HFF-Myc (cell line): ENCODE measurements at places on chromosomes 5 and 9.

DNA sequence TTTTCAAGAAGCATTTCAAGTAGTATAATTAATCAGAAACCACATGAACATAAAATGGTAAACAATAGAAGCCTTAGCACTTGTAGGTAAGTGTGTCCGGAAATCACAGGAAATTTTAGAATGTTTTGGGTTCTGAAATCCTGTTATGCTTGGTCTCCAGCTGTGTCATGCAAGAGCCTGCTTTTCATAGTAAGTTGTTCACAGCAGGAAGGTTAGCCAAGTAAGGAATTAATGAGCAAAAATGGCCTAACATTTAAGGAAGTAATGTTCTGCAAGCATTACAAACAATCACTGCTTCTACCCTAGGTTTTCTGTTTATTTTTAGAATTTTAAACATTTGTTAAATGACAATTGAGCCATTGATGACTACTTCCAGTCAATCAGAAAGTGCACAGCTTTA lies 669.5 kb downstream of the SLCO4C1 start:
- no peak for DNase-seq

- DNase-seq: no peak
Measured at GRCh38 chr5:175464074-175464941, 14.1 kb upstream of the SFXN1 start.

DNA sequence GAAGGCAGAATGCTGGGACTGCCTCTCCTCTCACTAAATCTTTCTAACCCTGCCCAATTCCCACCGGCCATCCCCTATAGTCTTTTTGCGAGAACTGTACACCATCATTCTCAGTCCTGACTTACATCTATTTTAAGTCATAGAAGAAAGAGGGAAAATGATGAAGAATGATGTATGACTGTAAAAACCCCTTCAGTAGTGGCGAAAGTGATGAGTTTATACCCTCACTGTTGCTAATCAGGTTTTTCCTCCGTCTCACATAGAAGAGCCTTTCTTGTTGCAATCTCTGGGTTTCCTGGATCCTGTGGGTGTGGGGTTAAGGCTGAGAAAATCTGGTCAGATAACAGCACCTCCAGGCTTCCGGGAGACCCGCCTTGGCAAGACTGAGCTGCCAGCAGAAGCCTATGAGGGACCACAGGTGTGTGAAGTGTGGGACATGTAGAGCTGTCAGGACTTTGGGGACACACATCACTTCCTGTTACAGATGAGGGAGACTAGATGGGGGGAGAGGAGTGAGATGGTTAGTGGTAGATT lies 147.1 kb upstream of the SLC12A2 start:
- DNase-seq: no peak

DNA sequence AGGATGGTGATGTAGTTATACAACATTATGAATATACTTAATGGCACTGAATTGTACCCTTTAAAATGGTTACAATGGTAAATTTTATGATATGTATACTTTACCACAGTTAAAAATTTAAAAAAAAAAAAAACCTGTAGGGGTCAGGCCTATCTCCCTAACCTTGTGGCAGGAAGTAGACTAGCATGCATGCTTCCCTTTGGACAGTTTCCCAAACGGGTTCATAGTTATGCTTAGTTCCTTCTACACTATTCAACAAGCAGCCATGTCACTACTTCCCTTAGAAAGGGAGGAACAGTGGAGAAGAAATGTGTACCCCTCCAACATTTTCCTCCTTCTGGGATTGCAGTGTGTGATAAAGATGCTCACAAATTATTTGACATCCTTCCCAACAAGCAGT lies 32.5 kb downstream of the IDNK start:
- DNase-seq: no peak

GRCh38 chr5:125848751-125849150 lies 574.5 kb upstream of the GRAMD2B start:
- no peak for DNase-seq

DNA sequence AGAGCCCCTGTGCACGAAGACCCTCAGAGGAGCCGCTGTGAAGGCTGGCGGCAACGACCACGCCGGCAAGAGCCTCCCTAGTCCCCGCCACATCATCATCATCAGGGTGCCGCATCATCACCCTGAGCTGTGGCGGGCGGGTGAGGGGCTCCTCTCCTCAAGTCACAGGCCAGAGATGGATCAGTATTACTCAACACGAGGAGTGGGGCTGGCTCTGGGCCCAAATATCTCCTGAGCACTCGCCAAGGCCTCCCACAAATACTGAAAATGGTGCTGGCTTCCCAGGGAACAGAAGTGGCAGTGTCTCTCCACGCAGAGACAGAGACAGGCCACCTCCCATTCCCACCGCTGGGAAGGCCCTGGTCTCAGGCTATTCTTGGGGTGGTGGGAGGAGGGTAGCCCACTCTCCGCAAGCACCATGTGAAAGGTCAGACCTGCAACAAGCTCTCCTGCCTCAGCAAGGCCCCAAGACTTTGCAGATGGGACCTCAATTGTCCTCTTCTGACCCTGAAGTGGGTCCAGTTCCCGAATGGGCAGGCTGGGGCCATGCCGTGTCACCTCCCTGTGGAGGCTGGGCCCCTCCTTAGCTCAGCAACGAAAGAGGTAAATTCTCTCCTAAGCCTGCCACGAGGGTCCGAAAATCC lies 39.3 kb upstream of the ZNF354A start:
- no peak for DNase-seq

- no peak for DNase-seq
Measured at GRCh38 chr9:125931211-125931610, 184.0 kb downstream of the PBX3 start.
